Activated effector memory CD4-positive, alpha-beta T cell treated with Interleukin-2 at 50 U/mL for 16 hours (primary cell): ENCODE measurements at places on chromosomes 5 and 9.

DNA sequence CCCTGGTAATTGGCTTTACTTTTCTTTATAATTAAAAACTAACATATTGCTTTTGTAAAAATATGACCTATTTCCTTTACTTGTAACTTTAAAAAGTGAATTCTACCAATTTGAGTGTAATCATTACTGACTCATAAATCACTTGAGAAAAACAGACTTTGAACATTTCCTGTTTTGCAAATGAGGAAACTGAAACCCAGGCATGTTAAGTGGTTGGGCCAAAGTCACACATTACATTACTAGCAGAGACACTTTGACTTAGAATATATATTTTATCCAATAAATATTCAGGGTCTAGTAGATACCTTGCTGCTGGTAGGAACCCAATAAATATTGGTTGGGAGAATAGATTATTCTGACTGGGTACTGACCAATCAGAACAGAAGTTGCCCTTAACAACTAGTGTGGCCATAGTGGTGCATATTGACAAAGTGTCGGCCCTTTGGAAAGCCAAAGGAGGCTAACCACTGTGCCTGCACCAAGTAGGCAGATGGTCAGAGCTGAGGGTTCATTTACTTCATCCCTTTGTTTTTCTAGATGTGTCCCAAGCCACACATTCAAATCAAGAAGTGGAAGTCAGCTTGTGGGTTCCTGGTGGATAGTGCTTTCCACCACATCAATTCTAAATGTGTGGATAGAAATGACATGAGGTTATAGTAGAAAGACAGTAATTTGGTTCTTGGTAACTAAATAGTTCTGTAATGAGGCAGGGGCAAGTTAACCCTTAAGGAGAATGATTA lies 365.1 kb upstream of the RIOK2 start:
- no peak for DNase-seq

DNA sequence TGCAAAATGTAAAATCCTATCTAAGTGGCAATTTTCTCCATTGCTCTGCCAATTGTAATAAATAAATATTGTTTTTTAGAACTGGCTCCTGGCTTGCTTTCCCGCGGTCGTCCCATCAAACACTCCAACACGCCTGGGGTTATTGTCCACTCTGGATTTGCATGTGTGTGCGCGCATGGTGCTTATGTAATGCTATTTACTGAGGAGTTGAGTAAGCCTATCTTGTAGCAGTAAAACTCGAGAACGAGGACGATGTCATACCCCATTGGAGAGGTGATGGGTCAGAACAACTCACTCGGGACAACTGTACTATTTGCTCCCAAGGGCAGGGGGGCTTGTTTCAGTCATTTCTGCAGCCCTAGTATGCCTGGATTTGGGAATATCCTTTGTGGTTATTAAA lies 220.9 kb downstream of the PAX5 start:
- DNase-seq: no peak

DNA sequence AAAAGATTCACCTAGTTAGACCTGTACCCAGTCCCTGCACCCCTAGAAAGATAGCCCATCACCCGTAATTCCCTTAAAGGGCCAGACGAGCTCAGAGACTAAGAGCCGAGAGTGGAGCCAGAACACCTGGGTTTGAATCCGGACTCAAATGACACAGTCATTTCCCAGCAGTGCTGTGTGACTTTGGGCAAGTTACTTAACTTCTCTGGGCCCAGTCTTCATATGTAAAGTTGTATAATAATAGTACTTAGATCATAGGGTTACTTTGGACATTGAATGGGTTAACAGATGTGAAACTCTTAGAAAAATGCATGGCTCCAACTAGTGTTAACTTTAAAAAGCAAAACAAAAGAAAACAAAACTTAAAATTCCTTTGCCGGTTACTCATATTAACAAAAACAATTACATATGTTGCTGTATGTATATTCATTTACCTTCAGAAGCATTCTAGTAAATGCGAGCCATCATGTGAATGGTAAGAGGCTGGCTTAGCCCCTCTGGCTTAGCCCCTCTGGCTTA lies 40.4 kb upstream of the RASGRF2 start:
- DNase-seq: no peak

DNA sequence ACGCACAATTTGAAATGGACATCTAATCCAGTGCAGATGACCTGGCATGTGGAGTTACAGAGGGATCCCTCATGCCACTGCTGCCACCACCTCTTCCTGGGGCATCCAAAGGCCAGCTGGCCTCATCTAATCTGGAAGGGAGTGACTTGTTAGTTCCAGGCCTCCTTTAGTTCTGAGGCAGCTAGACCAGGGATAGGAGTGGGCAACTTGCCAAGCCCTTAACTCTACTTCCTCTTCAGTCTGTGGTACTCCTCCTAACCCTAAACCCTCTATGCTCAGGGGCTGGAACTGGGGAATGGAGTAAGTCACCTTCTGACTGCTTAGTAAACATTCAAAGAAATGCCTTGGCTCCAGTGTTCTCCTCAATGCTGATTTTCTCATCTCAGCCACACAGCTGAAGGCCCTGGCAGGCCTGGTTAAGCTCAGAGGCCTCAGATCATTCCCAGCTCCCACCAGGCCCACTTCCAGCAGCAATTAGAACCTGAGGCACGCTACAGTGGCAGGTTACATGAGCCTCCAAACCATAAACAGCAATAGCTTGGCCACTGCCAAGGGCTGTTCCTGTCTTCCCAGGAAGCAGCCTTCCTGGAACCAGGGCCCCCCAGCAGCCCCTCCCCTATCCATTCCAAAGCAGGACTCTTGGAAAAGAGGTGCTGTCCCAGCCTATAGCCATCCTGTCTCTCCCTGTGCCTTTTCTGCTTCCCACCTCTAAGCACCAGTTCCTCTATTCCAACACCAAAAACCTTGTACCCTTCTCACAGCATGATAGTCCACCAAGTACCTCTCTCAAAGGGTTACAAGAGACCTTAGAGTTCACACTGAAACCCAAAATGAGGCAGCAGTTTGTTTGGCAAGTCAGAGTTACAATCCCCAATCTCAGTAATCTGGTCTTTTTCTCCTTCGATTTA lies 2.0 kb downstream of the EIF4EBP3 start:
- DNase-seq: no peak

DNA sequence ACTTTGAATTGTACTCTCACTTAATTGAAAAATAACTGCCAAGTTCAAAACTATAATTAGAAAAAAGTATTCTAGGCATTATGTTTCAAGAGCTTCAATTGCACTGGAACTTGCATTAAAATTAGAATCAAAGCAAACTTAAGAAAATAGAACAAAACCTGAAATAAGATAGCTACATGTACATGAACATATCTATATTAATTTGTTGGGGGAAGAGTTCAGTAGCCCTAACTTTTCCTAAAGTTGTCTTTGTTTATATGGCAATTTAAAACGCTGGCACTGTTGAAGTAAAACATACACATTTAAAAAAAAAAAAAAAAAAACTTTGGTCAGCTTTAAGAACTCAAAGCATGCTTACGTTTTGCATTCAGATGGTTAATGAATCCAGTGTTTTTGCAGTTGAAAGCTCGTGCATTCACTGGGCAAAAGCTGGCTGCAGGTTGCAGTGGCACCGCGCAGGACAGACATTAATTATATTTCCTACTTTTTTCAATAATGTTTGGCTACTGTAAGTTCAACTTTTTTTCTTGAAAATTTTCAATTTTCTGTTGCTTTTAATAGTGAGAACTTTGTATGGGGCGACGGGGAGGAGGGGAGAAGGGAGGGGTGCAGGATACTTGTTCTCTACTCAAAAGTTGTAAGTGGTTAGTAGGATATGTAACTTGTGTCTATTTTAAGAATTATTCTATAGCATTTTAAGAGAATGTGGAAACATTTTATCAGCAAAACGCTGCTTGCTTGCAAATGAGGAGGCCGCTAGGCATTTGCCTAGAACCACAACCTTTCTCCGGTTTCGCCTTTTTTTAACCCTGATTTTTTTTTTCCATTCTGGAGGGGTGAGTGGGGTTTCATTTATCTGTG lies 3.9 kb downstream of the NR2F1 start:
- DNase-seq: no peak

GRCh38 chr9:114735704-114736103 lies 53.7 kb upstream of the TEX48 start:
- DNase-seq: no peak

DNA sequence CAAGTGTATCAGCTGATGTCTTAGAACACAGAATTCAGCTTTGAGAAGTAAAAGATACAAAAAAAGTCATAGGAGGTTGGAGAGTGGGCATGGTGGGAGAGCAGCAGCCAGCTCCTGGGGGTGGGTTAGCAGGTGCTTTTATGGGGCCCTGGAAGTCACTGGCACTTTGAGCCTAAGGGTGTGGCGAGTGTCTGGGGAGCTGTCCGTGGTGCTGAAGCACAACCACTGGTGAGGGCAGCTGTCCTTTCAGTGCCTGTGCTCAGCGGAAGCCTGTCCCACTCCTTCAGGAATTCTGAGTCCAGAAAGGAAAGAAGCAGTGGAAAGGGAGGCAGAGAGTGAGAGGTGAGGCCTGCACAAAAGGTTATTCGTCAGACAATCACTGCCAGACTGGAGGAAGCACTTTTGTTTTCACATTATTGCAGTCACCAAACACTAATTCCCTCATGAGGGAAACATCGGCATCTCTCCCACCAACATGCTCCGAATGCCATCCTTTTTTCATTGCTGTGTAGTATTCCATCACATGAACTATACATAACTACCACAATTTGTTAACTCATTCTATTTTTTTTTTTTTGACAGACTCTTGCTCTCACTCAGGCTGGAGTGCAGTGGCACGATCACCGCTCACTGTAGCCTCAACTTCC lies 59.4 kb upstream of the RAPGEF1 start:
- DNase-seq: peak; percentile 25

DNA sequence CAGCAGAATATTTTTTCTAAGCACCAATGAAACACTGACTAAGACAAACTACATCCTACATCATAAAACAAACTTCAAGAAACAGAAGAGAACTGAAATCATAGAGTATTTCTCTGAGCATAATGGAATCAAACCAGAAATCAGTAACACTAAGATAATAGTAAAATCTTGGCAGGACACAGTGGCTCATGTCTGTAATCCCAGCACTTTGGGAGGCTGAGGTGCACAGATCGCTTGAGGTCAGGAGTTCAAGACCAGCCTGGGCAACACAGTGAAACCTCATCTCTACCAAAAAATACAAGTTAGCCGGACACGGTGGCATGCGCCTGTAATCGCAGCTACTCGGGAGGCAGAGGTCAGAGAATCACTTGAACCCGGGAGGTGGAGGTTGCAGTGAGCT lies 63.1 kb downstream of the RNF130 start:
- no peak for DNase-seq

GRCh38 chr5:9335754-9336495 lies 209.9 kb downstream of the SEMA5A start:
- no peak for DNase-seq

DNA sequence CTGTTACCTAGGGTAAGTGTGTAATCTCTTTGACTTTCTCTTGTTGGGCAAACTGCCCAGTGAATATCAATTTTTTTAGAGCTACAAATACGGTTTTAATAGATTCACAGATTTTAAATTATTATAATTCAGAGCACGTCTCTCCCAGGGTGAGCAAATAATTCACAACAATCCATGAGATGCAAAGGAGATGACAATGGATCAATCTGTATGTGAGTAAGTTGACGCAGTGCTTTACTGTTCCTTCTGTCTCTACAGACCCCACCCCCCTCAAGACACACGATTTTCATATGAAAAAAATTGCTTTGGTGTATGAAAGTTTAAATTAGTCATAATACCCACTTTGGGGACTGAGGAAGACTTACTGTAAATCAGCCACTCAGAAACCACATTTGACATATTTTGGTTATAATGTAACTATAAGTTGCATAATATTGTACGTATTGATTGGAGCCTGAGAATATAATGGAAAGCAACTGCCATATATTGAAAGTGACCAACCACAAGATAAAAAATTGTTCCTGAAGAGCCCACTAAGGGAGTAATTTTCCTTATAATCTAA lies 201.7 kb downstream of the BNC2 start:
- no peak for DNase-seq

DNA sequence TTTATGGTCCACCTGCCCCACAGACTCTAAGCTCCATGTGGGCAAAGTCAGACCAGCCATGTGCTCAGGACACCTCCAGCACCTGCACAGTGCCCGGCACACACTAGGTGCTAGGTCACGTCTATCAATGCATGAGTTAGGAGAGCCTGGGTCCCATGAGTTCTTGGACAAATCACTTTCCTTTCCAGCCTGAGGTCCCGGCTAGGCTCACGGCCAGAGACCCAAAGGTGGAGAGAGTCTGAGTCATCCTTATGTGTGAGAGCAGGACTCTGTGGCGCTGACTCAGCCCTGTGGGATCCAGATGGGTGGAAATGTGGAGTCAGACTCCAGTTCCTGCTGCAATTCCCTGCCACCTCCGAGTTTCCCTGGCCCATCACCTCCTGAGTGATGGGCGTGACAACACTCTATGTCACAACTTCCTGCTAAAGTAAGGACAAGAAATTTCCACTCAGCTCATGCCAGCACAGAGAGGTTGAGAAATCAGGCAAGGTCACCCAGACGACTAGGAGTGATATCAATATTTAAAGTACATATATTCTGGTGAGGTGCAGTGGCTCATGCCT lies 2.5 kb upstream of the ST6GALNAC4 start:
- no peak for DNase-seq

DNA sequence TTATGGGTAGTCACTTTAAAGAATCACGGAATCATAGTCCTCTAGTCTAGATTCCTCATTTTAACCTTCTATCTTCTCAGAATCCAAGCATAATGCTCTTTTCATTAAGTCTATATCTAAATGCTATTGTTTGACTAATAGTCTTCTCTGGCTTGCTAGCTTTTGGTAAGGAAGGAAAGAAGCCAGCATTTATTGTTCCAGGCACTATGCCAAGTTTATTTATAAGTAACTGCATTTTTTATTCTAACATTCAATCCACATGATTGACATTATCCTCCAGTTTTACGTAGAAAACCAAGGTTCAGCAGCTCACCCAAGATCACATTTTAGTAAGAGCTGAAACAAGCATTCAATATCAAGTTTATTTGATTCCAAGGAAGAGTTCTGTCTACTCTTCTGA lies 254.2 kb downstream of the SAXO1 start:
- DNase-seq: no peak

GRCh38 chr9:27088981-27089380 lies 20.0 kb upstream of the TEK start:
- no peak for DNase-seq

DNA sequence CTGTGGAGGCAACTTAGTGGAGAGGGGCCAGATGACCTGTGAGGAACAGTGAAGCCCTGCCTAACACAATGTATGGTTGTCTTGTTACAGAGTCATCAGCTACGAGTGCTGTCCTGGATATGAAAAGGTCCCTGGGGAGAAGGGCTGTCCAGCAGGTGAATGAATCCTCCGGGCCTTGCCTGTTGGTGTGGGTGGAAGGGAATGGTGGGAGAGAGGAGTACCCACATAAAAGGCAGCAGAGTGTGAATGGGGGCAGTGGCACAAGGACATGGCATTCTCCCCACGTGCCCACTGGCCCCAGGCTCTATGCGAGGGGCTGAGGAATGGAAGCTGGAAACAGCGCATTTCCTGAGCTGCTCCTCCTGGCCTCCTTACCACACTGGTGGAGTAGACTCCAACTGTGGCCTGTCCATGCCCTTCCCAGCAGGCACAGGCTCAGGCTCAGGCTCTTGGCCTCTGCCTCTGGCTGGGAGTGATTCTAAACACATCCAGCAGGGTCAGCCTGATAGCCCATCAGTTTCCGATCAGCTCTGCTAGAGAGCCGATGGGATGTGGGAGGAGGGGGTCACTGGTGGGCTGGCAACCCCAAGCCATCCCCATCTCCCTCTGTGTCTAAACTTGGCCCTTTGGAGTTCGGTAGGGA lies 15.3 kb downstream of the TGFBI start:
- no peak for DNase-seq

- DNase-seq: no peak
Observed at GRCh38 chr5:95800553-95800952, 22.0 kb downstream of the GLRX start.

- no peak for DNase-seq
Observed at GRCh38 chr9:116647515-116647809, 39.6 kb upstream of the TRIM32 start.
